Ovary (tissue), 10 donors: ENCODE measurements at places on chromosomes 2 and 18.

DNA sequence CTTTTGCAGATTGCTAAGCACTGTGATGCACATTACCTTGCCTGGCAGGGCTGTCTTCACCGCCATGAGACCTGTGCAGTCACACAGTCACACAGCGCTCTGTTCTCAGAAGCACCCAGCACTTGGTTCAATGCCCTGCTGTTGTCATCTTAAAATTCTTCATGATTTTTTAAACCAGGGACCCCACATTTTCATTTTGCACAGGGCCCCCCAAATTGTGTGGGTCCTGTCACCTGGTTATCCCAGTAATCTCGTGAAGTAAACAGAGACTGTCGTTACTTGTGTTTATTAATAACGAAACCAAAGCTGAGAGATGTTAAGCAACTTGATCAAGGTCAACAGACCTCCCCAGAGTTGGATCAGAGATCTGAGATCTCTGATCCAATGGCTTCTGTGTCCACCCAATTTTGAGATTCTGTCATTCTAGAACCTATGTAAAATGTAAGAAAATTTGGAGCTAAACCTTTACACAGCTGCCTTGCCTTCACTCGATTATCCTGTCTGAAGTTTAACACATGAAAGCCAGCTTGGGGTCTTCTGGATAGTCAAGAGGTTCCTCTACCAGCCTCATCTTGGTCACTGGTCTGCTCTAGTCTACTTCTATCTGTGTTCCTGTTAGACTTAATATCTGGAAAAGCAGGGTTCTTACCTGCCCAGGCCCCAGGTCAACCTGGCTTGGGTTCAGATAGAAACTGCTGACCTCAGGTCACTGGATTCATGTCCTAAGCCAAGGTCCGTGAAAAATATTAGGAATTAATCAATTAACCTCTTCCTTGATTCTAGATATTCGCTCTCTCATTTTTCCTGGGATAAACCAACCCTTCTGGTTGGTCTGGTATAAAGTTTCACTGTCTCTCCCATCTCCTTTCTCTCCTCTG lies 13.7 kb upstream of the TTC39C start:
- DNase-seq, result no peak

- no peak for DNase-seq
These were observed 3.9 kb upstream of the DSEL start for GRCh38 chr18:67520351-67520921.

- no peak for DNase-seq
These were observed 179.0 kb downstream of the TWIST2 start for GRCh38 chr2:239026711-239027361.

GRCh38 chr18:42574871-42575270 lies 540.6 kb downstream of the RIT2 start:
- no peak for DNase-seq

DNA sequence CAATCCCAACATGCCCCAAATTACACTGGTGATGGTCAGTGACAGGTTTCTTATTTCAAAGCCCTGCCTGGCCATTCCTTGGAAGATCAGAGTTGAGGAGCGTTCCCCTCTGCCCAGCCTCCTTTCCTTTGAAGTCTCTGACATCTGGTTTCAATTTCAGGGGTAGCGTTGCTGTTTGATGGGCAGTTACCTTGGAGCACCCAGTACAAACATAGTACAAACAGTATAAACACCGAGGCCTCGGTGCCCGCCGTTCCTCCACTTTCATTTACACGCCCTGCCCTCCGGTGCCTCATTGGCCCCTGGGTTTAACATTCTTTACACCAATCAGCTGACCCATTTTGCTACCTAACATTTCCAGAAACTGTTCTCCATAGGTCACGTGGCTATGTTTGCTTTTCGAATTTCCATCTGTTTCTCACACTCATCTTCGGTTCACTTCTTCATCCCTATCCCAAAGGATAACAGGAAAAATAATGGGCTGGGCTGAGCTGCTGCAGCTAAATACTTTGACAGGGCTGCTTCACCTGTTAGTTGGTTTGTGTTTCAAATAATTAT lies 65.6 kb downstream of the NRP2 start:
- no peak for DNase-seq

DNA sequence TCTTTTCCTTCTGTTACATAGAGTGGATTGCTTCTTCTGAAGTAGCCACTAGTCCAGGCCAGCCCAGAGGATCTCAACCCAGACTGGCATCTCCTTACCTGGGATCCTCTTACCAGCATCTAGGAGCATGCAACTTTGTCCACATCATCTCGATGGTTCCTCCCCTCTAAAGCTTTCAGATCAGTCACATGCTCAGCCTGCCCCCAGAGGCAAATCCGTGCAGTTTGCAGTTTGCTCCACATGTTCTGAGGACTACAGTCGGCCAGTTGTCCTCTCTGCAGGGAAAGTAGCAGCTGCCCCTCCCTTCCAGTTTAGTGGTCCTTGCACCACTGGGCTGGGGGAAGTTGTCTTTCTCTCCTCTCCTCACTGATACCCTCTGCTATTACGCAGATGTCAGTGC lies 259.8 kb upstream of the APCDD1 start:
- no peak for DNase-seq

GRCh38 chr18:25005541-25006403 lies 346.2 kb downstream of the ZNF521 start:
- DNase-seq, result no peak

GRCh38 chr2:176931588-176932563 lies 280.7 kb upstream of the HNRNPA3 start:
- no peak for DNase-seq

GRCh38 chr2:174618179-174618578 lies 20.6 kb upstream of the WIPF1 start:
- no peak for DNase-seq

DNA sequence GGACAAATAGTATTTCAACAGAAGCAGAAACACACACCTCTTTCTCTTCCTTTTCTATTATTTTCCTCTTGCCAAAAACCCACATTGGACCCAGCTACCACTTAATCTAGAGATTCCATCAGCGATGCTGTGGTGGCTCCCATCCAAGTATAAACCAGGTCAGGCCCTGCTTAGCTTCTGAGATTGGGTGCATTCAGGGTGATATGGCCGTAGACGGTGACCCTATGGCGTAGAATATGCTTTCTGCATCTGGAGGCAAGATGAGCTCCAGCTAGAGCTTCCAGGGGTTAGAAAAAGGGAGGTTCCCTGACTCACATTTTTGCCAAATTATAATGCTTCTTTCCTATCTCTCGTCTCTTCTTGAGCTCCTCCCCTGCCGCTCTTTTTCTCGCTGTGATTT lies 66.5 kb downstream of the TNP1 start:
- DNase-seq, result no peak

- no peak for DNase-seq
These were observed 25.6 kb downstream of the TACR1 start for GRCh38 chr2:75173740-75174139.

DNA sequence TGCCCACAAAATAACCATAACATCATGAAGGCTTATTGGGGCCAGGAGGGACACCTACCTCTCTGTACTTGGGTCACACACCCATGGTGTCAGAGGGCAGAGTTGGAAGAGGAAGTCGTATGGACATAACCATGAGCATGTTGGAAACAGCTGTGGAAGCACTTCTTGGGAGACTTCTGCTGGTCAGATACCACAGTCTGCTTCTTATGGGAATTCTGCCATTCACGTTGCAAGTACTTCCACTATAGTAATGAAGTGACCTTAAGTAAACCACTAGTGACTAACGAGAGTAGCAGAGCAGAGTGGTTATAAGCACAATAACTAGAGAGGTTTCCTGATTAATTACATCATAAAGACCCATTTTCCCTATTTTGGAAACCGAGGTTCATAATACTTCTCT lies 61.1 kb upstream of the TFPI start:
- no peak for DNase-seq

- DNase-seq, result peak; percentile 33
These were observed 16.7 kb upstream of the BZW1 start for GRCh38 chr2:200795028-200795440.

DNA sequence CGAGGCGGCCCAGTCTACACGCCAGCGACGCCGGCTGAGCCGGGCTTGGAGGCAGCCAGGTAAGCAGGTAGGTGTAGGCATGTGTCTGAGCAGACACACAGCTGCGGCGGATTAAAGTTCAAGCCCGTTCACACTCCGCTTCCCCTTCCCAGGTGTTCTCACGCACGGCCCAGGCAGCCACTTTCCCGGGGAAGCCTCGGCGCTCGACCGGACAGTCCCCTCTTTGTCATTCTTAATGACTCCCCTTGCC lies 367 bp downstream of the TGFA start:
- DNase-seq, result no peak

DNA sequence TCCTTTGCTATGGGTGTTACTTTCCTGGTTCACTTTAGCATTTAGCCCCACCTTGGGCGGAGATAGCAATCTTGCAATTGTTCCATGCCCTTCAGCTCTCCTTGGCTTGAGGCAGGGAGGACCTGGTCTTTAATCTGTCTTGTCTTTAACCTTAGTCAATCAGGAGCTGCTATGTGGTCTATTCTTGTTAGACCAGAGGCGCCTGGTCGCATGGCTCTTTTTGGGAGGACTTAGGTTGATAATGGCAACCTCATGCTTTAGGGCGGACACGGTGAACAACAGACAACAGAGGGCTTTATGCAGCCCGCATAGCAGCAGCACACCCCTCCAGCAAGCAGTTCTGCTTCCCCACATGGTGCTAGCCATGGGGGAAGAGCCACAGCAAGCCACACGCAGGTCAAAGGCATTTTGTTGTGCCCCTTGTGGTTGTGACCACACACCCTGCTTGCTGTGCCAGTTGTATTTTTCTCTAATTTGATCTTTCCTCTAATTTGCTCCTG lies 17.7 kb upstream of the ZDBF2 start:
- DNase-seq, result no peak

GRCh38 chr2:118197011-118197675 lies 108.9 kb downstream of the INSIG2 start:
- DNase-seq, result no peak

DNA sequence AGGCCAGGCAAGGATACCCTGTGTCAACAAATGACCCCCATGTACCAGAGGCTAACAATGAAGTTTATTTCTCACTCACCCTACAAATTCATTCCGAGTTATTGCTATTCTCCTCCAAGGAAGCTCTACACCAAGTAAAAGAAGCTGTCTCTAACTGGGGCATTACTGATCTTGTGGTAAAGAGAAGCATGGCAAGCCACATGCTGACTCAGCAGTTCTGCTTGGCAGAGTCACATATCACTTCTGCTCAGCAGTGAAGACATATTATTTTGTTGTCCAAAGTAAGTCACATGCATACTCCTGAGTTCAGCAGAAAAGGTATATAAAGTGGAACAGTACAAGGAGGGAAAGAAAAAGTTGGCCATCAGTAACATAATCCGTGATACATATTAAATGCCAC lies 315.8 kb downstream of the GULP1 start:
- no peak for DNase-seq

- no peak for DNase-seq
These were observed 71.0 kb upstream of the THUMPD2 start for GRCh38 chr2:39849982-39850526.

DNA sequence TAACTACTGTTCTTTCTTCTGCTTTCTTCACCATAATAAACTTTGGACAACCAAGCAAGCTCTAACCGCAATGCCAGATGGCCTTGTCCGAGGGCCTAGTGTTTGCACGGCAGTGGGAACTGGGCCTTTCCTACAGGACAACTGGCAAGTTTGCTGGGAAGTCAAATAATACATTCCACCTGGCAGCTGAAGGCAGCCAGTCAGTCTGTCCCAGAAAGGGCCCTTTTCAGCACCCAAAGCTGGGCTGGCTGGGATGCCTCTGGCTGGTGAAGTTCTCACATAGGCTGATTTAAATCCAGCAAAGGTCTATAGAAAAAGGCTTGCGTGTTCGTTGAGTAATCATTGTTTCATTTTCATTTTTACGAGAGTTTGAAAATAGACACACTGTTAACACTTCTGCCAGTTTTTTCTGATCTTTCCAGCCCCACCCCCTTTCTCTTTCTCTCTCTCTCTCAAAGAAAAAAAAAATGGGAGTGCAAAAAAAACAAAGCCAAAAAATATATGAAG lies 110.0 kb upstream of the EPAS1 start:
- DNase-seq, result peak; percentile 56

GRCh38 chr2:1728821-1729220 lies 15.5 kb downstream of the PXDN start:
- DNase-seq, result no peak

GRCh38 chr18:56995579-56996188 lies 151.2 kb upstream of the BOD1L2 start:
- no peak for DNase-seq

GRCh38 chr2:190526105-190526750 lies 8.3 kb downstream of the NEMP2 start:
- no peak for DNase-seq

GRCh38 chr2:233445152-233445830 lies 91.0 kb downstream of the DGKD start:
- DNase-seq, result peak; percentile 32

- DNase-seq, result peak; percentile 19
These were observed 34.1 kb downstream of the AGAP1 start for GRCh38 chr2:235527806-235528469.

- peak; percentile 69 for DNase-seq
These were observed 177.7 kb downstream of the TMEM247 start for GRCh38 chr2:46657042-46657504.
